Activated CD4-positive, alpha-beta T cell treated with anti-CD3 and anti-CD28 coated beads, Interleukin-2, amount 10 ng/mL, durations not matched to agents 7 days and 5 days (primary cell): ENCODE measurements at places on chromosomes 1 and 21. TPM values are rescaled to one million over a fixed set of nuclear protein-coding genes. Genes with fewer than 3 reads are reported as not detected.

DNA sequence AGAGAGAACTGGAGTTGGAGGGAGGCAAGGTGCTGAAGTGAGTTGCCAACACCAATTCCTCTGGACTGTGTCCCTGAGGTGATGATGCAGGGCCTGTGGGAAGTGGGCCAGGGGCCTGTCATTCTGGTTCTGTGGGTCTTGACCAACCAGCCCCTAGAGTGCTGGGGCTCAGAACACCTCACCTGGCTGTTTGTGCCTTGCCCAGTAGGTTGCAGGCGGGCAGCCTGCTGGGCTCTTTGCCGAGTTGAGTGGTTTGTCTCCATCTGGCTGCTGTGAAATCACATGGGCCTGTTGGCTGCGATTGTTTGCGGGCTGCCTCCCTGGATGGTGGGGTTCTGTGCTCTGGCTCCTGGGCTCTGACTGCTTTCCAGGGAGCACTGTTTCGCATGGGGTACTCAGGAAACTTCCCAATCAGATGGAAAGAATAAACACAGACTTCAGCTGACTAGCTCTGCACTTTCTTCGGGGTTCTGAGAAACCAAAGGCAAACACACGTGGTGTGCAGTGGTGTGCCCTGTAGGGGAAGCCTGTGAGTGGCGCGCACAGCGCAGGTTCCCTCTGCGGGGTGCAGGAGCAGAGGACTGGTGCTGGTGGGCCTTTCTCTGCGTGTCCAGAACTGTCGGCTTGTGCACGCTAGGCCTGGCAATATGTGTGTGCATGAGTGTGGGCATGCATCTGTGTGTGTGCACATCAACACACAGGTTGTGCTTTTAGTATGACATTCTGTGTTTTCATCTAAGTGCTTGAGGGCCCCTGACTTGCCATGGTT is 95.1 kb downstream of the RHOU start:
- H3K27me3 ChIP-seq = no peaks in the 10 kb centered on the region
- H3K36me3 ChIP-seq = peaks cover 3% of the 10 kb centered on the region
- no peak overlapping the region for H3K27ac ChIP-seq
- no peak for DNase-seq
- peaks cover 48% of the 10 kb centered on the region for H3K4me1 ChIP-seq
- H3K4me3 ChIP-seq = no peak overlapping the region

The SLC5A9 gene
- not detected for total RNA-seq

GRCh38 chr1:206847946-206848345 is 17.5 kb upstream of the IL20 start:
- peaks cover 40% of the 10 kb centered on the region for H3K27me3 ChIP-seq
- no peak for DNase-seq
- H3K36me3 ChIP-seq = peaks cover 5% of the 10 kb centered on the region
- H3K27ac ChIP-seq = no peak overlapping the region
- H3K4me1 ChIP-seq = no peaks in the 10 kb centered on the region
- H3K4me3 ChIP-seq = no peak overlapping the region

The FAM78B gene
- total RNA-seq = 0.35 TPM

The EDARADD gene
- 1.6 TPM for total RNA-seq

DNA sequence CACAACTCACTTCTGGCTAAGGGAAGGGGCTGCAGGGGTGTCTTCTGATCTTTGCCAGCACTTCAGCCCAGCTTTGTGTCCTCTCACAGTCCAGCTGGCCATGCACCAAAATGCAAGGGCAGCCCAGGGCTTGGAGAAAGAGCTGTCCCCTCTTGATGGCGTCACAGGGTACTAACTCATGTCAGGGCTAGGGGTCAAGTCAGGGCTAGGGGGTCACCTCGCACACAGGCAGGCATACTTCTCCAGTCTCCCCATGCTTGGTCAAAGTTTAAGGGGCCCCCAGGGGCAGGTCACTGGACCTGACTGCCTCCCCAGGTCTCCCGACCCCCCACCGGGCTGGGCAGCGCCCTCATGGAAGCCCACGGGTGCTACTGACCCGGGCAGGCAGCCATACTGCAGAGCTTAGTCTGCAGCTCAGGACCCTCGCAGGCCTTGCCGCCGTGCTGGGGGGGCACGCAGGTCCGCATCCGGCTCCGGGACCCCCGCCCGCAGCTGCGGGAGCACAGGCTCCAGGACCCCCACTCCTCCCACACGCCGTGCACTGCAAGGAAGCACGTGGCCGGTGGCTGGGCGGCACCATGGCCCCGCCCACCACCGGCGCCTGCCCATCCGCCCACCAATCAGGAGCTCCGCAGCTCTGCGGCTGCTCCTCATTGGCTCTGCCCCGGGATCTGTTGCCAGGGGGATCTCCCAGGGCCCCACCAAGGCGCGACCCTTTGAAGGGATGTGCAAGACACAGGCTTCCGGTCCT is 21.5 kb downstream of the ADGRB2 start:
- H3K4me3 ChIP-seq = no peak overlapping the region
- H3K36me3 ChIP-seq = no peaks in the 10 kb centered on the region
- peaks cover 9% of the 10 kb centered on the region for H3K4me1 ChIP-seq
- no peak overlapping the region for H3K27ac ChIP-seq
- DNase-seq = no peak

DNA sequence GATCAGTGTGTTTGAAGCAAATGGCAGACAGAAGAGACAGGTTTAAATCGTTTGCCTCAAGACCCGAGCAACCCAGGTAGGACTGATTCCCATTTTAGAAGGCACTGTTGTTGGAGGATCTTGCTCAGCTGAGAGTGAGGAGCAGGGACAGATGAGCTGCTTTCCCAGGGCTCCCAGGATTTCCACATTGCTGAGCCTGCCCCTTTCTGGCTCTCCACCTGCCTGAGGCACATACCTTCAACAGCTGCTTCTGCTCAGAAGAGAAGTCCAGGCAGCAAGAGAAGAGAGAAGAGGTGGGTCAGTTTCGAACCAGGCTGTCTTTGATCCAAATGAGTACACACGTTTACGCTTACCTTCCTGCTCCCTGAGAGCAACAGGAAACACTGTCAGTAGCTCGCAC is 5.7 kb downstream of the TNNT2 start:
- H3K4me3 ChIP-seq = no peak overlapping the region
- no peak for DNase-seq
